IPS DF 6.9 (cell line): ENCODE measurements at places on chromosomes 5 and 9.

- DNase-seq: no peak
- no peaks in the 10 kb centered on the region for H3K36me3 ChIP-seq
- H3K27ac ChIP-seq: no peak overlapping the region
Observed at GRCh38 chr9:88915916-88916315, 75.4 kb upstream of the S1PR3 start.

DNA sequence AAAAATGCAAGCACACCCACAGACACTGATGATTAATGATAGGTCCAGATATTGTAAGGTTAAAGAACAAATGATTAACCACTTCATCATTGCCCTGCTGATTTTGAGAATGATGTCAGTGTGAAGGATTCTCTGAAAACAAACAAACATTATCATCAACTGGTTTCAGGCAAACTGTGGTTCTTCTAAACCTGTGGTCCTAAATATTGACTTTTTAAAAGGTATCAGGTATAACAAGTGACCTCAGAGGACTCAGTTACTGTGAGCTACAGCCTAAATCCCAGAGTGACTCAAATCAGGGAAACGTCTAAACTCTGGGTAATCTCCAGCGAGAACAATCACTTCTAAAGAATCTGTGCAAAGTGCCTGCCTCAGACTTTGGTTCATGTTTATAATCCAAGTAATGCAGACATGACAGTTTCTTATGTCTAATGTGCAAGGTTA lies 172.3 kb upstream of the CDH6 start:
- no peaks in the 10 kb centered on the region for H3K27me3 ChIP-seq
- DNase-seq: no peak
- no peaks in the 10 kb centered on the region for H3K4me1 ChIP-seq
- no peak overlapping the region for H3K4me3 ChIP-seq

DNA sequence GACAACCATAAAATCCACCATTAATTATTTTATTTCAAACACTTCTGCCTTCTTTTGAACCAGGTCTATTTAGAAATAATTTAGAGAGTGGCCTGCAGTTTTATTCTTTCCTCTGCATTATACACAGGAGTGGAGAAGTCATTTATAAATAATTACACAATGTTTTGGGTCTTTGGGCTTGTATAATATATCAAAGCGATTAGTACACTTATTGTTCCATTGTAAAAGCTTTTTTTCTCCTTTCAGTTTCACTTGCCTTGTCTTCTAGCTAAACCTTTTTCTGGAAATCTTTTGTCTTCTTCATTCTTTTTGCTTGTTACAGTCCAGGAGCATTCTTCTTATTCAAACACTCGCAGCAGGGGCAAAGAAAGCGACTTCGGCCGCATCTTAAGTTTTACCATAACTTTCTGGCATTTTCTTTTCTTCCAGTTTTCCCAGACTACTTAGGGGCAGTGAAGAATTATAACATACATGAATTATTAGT lies 7.3 kb upstream of the NEUROG1 start:
- DNase-seq: no peak
- peaks cover 1% of the 10 kb centered on the region; the same call in 1 of the 2 replicates for H3K4me1 ChIP-seq
- no peak overlapping the region for H3K4me3 ChIP-seq
- H3K27me3 ChIP-seq: peaks cover 96% of the 10 kb centered on the region
- no peaks in the 10 kb centered on the region for H3K36me3 ChIP-seq
- H3K27ac ChIP-seq: no peak overlapping the region

GRCh38 chr5:167355346-167355745 lies 936.1 kb upstream of the WWC1 start:
- no peaks in the 10 kb centered on the region for H3K27me3 ChIP-seq
- no peaks in the 10 kb centered on the region for H3K36me3 ChIP-seq
- H3K4me1 ChIP-seq: peaks cover 5% of the 10 kb centered on the region; the same call in 1 of the 2 replicates
- DNase-seq: no peak

GRCh38 chr5:67746103-67746502 lies 469.5 kb upstream of the PIK3R1 start:
- no peaks in the 10 kb centered on the region for H3K27me3 ChIP-seq
- no peaks in the 10 kb centered on the region for H3K36me3 ChIP-seq
- no peak overlapping the region for H3K4me3 ChIP-seq
- no peak for DNase-seq
- H3K27ac ChIP-seq: no peak overlapping the region

GRCh38 chr5:14594378-14595074 lies 12.9 kb downstream of the OTULINL start:
- H3K27ac ChIP-seq: no peak overlapping the region
- no peaks in the 10 kb centered on the region for H3K27me3 ChIP-seq
- H3K4me1 ChIP-seq: no peaks in the 10 kb centered on the region
- no peaks in the 10 kb centered on the region for H3K36me3 ChIP-seq
- DNase-seq: no peak
- no peak overlapping the region for H3K4me3 ChIP-seq

DNA sequence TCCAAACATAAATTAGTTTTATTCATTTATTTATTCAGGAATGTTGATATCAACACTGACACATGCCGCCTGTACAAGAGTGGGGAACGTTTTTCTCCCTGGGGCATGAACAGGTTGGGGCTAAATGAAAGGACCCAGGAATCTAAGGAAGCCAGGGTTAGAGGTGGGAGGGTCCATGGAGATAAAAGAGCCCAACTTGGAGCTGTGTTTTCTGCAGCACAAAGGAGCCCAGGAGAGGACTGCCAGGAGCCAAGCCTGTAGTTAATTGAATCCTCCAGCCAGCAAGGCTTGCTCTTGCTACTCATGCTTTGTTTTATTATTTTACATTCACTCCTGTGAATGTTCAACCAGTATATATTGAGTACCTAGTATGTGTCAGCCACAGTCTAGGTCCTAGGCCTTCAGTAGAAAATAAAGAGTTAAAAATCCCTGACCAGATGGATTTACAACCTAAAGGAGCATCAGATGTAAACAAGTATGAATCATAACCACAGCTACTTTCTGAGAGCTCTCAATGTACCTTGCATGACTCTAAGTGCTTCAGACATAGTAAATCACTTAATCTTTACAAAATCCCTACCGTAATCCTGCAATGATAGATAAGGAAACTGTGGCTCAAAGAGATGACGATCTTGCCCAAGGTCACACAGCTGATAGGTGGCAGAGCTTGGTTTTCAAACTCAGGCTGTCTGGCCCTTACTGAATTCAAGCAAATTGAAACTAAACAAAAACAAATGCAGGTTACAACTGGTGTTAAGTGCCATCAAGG lies 69.8 kb downstream of the ASTN2 start:
- no peak overlapping the region for H3K4me3 ChIP-seq
- no peak overlapping the region for H3K27ac ChIP-seq
- no peak for DNase-seq
- no peaks in the 10 kb centered on the region for H3K27me3 ChIP-seq
- peaks cover 2% of the 10 kb centered on the region; the same call in 1 of the 2 replicates for H3K4me1 ChIP-seq

DNA sequence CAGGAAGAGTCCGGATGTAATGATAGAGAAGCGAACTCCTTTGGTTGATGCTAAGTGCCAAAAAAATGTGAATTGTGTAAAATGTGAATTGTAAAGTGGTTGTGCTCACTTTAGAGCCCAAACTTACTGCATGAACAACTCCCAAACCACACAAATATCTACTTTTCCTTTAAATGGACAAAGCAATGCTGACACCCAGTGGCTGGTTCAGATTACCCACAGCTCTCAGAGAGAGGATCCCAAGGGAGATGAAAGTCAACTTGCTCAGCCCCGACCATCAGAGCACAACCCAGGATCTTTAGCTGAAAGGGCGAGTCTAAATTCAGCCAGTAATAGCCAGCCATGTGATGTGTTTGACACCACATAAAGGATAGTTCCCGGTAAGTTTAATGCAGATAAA lies 133.7 kb downstream of the NMUR2 start:
- H3K27me3 ChIP-seq: no peaks in the 10 kb centered on the region
- no peak overlapping the region for H3K27ac ChIP-seq
- peak; percentile 20 for DNase-seq
- H3K4me1 ChIP-seq: no peaks in the 10 kb centered on the region
- H3K36me3 ChIP-seq: no peaks in the 10 kb centered on the region

DNA sequence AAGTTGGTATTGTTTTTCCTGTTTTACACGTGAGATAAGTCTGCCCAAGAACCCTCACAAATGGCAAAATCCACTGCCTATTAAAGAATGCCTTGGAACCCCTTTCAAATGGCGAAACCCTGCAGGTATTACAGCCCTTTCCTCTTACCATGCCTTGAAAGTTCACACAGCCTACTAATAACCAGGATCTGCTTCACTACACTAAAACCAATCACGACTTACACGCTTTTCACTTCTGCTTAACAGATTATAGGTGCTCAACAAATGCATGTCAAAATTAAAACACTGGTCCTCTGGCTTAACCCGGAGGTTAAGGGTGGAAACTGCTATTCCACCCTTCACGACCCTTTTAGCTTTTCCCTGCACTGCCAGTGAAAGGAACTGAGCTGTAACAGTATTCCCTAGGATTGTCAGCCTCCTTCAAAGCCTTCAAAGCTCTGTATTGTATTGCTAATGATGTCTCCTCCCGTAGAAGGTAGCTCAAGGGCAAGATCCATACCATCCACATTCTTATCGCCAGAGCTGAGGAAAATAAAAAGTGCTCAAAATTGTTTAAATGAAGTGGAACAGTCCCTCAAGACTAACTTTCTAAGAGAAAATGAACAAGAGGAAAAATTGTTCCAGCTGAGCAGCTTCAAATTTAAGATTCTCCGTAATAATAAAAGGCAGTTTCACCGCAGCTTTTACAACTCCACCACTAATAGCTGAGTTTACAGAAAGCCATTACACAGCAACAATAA lies 997 bp downstream of the AUH start:
- peak overlapping the region; percentile 87; the same call in 1 of the 2 replicates for H3K4me3 ChIP-seq
- H3K27ac ChIP-seq: no peak overlapping the region
- H3K36me3 ChIP-seq: no peaks in the 10 kb centered on the region
- no peaks in the 10 kb centered on the region; the same call in 1 of the 2 replicates for H3K4me1 ChIP-seq

DNA sequence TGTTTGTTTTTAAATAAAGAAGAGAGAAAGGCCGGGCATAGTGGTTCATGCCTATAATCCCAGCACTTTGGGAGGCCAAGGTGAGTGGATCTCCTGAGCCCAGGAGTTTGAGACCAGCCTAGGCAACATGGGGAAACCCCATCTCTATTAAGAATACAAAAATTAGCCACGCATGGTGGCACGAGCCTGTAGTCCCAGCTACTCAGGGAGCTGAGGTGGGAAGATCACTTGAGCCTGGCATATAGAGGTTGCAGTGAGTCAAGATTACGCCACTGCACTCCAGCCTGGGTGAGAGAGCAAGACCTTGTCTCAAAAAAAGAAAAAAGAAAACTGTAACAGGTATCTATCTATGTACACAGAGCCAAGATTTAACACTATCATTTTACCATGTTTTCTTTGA lies 34.2 kb upstream of the CDC42SE2 start:
- H3K4me1 ChIP-seq: no peaks in the 10 kb centered on the region
- H3K4me3 ChIP-seq: no peak overlapping the region
- no peak overlapping the region for H3K27ac ChIP-seq
- no peaks in the 10 kb centered on the region for H3K36me3 ChIP-seq
- no peaks in the 10 kb centered on the region for H3K27me3 ChIP-seq
- DNase-seq: no peak

GRCh38 chr9:16611001-16611400 lies 259.5 kb downstream of the BNC2 start:
- DNase-seq: no peak
- H3K4me1 ChIP-seq: no peaks in the 10 kb centered on the region
- H3K4me3 ChIP-seq: no peak overlapping the region

- no peak overlapping the region for H3K27ac ChIP-seq
- no peaks in the 10 kb centered on the region for H3K27me3 ChIP-seq
- DNase-seq: no peak
- no peaks in the 10 kb centered on the region for H3K4me1 ChIP-seq
- H3K36me3 ChIP-seq: peaks cover 17% of the 10 kb centered on the region; the same call in 1 of the 2 replicates
Observed at GRCh38 chr9:69731348-69731747, 28.5 kb downstream of the PTAR1 start.

DNA sequence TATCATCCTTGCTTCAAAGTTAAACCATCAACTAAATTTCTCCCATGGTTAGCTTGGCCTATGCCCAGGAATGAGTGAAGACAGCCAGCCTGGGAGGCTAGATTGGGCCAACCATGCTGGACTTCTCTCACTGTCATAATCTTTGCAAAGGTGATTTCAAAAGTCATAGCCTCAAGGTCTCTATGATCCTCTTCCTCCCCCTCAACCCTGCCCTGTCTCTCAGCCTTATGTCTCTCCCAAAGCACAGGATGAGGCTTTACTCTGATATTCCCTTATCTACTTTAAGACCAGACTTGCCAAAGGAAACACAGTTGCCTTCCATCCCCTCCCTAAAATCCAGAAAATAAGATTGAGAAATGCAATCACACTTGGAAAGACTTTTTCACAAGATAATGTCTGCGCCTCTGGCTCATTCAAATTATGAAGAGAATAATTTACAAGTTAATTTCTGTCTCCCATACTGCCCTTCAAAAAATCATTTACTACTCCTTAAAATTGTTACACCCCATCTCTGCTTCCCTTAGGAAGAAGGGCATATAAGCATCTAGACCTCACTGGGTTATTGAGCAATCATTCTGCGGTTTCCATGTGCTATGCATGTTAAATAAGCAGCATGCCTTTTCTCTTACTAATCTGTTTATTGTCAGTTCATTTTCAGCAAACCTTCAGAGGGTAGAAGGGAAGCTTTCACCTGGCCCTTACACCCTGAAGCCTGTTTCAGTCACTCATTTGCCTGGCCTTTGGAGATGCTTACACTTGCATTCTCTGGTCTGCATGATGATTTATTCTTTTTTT lies 113.8 kb upstream of the ANKRD55 start:
- no peaks in the 10 kb centered on the region for H3K36me3 ChIP-seq
- H3K4me1 ChIP-seq: no peaks in the 10 kb centered on the region
- H3K27me3 ChIP-seq: no peaks in the 10 kb centered on the region

GRCh38 chr5:10214041-10214440 lies 35.6 kb downstream of the ATPSCKMT start:
- H3K27ac ChIP-seq: no peak overlapping the region
- H3K27me3 ChIP-seq: no peaks in the 10 kb centered on the region
- no peak overlapping the region for H3K4me3 ChIP-seq
- no peaks in the 10 kb centered on the region for H3K4me1 ChIP-seq

DNA sequence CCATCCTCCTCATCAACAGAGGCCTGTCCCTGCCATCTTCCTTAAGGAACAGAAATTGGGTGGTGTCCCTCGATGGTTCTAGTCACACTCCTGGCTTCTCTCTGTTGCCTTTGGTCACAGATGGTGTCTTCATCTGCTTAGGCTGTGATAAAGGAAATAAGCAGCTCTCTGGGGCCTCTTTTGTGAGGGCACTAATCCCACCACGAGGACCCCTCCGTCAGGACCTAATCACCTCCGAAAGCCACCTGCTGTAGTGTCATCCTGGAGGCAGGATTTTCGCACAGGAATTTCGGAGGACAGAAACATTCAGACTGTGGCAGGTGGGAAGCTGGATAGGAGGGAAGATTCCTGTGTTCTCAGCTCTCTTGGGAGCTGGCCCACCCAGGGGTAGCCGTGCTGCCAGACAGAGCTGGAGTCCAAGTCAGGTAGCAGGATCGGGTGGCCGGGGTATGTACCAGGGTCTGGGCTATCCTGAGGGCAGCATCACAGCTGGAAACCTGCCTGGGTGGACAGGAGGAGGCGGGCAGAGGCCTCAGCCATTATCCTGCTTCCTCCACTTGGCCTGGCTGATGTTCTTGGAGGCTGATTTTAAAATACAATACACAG lies 59.5 kb downstream of the ANKRD33B start:
- no peak overlapping the region for H3K4me3 ChIP-seq
- no peak for DNase-seq
- no peak overlapping the region for H3K27ac ChIP-seq
- H3K4me1 ChIP-seq: 0 out of 2 replicates have a peak, but pooled peaks cover 1% of the 10 kb centered on the region
- no peaks in the 10 kb centered on the region for H3K27me3 ChIP-seq
- H3K36me3 ChIP-seq: no peaks in the 10 kb centered on the region

- no peaks in the 10 kb centered on the region for H3K36me3 ChIP-seq
- no peaks in the 10 kb centered on the region for H3K4me1 ChIP-seq
- H3K27ac ChIP-seq: no peak overlapping the region
- no peak for DNase-seq
Observed at GRCh38 chr9:13732290-13732689, 452.8 kb upstream of the MPDZ start.
